Omental fat pad (tissue), 4 donors: ENCODE measurements at places on chromosomes 12 and 14. TPM values are rescaled to one million over a fixed set of nuclear protein-coding genes. Genes with fewer than 3 reads are reported as not detected.

FITM1 gene
- not detected for total RNA-seq

TSPAN9 gene
- 30.3 TPM for total RNA-seq

DNA sequence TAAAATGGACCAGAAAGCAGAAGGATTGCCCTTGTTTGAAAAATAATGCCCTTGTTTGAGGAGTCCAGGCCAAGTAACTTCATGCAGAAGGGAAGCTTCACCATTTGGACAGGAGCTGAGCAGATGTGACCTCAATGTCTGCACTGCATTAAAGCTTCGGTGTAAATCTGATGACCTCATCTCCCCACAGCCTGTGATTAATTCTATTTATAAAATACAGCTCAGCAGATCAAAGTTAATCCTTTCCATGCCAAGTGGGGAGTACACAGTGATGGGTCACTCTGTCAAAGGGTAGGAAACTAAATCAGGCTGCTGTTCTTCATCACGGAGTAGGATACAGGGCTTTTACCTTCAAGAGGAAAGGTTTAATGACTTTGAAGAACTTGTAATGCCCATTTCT is 533.7 kb downstream of the RPS29 start:
- no peak for DNase-seq

- DNase-seq = no peak
Measured at GRCh38 chr12:43370263-43370662, 181.7 kb downstream of the ADAMTS20 start.

- no peak for DNase-seq
Measured at GRCh38 chr12:52575256-52575655, 1.6 kb upstream of the KRT74 start.

DNA sequence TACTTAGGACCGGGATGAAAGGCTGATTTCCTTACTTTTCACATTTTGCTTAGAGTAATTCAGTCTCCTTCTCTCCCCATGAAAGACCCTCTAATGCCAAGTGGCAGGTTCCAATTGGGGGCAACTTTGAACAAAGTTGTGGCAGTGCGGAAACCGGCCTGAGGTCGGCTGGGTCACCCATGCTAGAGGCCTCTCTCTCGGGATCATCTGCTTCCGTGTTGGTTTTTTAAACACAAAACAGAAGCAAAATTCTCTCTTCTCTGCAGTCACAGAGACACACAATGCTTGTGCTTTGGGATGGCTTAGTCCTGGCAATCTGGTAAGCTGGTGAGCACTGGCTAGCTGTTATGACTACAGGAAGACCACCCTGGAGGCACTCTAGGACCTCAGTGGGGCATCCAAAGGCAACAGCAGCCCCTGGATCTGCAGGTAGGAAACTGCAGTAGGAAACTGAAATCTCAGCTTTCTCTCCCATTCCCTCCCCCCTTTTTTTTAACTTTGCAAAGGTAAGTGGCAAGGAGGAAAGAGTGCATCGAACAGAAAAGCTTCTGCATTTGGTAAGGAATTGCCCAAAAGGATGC is 102.1 kb downstream of the BCL11B start:
- DNase-seq = no peak

GRCh38 chr12:130477266-130477665 is 139.6 kb downstream of the PIWIL1 start:
- DNase-seq = no peak
